Mesenchymal stem cell (in vitro differentiated cells and primary cell): ENCODE measurements at places on chromosomes 2 and 18.

GRCh38 chr2:2174956-2175355 is 156.1 kb downstream of the MYT1L start:
- no peak for DNase-seq

DNA sequence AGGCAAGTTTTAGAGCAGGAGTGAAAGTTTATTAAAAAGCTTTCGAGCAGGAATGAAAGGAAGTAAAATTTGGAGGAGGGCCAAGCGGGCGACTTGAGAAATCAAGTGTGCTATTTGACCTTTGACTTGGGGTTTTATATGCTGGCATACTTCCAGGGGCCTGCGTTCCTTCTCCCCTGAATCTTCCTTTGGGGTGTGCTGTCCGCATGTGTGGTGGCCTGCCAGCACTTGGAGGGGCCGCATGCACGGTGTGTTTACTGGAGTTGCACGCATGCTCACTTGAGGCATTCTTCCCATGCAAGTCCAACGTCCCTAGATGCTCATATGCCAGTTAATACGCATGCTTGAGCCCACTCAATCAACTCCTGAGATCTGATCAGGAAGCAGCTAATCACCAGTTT is 78.3 kb upstream of the MAP4K4 start:
- no peak for DNase-seq

GRCh38 chr2:23540804-23541360 is 155.9 kb downstream of the KLHL29 start:
- no peak for DNase-seq

- peak; percentile 33 for DNase-seq
Observed at GRCh38 chr2:143974262-143974661, 545.7 kb downstream of the ZEB2 start.

DNA sequence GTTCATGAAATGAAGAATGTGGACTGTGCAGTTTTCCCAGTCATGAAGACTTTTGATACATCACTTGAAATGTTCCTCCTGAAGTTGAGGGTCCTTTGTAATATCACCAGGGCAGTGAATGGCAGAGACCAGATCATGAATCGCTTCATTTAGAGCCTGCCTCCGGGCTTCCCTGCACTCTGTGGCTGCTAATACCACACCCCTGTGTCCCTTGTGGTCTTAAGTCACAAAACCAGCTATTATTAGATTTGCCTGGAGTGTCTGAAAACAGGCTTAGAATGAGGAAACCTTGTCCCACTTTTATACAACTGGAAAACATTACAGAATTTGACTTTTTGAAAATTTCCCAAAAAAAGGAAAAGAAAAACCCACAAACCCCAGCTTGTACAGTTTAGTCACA is 147.9 kb downstream of the MGAT5 start:
- peak; percentile 54 for DNase-seq

GRCh38 chr2:43515248-43515647 is 80.6 kb downstream of the THADA start:
- DNase-seq: no peak
